HepG2 (cell line): ENCODE measurements at places on chromosomes 11 and 22.

GRCh38 chr11:19789835-19790710 lies 77.4 kb downstream of the NAV2 start:
- no peak for DNase-seq

DNA sequence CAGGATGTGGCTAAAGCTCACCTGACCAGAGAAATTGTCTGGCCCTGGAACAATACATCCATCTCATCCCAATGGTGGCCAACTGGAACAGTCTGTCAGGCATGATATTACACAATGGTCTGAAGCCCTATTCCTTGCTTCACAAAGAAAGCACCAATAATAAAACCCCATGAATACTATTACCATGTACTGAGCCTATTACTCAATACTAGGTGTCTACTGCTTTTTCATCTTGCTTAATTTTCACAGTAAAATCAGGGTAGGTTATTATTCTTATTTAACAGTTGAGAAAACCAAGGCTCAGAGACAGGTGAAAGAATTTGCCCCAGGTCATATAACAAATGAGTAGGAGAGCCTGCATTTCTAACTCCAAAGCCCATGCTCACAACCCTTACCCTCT lies 68.9 kb upstream of the CAPRIN1 start:
- DNase-seq: no peak

DNA sequence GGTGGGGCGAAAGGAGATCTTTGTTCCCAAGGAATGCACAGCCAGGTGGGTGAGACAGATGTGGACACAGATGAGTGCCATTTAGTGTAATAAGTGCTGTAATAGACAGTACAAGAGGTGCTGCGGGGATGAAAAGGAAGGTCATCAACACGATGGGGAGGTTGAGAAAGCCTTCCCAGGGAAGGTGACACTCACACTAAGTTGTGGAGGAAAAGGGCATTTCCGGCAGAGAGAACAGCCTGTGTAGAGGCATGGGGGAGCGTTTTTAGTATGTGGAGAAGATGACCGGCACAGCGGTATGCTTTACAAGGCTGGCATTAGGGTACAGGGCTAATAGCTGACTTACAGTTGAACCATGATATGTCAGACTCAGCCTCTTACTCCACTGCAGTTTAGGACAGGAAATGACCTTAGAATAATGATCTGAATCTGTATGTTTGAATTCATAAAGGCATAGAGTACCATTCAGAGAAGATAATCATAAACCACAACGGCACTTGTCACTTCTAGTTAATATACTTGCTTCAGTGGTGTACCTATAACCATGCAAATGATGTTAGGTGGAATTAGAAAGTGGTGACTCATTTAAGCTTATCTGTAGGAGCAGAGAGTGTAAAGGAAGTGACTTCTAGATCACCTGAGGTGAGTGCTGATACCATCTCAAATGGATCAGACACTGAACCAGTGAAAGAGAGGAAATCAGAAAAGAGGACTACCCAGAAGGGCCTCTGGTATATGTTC lies 60.6 kb downstream of the FAM83F start:
- DNase-seq: no peak

GRCh38 chr11:47607380-47607779 lies 13.2 kb upstream of the C1QTNF4 start:
- no peak for DNase-seq

DNA sequence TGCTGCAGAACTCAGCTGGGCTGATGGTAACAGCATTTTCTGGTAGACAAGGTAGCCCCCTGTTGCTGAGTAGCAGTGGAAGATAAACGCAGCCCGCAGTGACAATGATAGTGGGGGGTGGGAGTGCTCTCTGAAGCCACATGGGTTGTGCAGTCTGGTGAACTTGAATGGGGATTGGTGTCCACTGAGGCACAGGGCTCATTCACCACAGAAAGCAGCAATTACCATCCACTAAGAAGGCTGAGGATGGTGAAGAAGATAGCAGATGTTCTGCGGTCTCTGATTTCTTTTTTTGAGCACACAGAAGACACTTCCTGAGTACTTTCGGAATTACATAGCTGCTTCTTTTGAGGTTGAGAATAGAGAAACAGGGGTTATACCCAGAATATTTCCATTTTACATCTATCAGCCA lies 150.3 kb downstream of the LRRC4C start:
- DNase-seq: no peak

- no peak for DNase-seq
These were observed 3.8 kb downstream of the RPS25 start for GRCh38 chr11:119014209-119014924.

- no peak for DNase-seq
These were observed 43.2 kb upstream of the CLDN5 start for GRCh38 chr22:19567157-19568009.

GRCh38 chr11:102266099-102266498 lies 51.2 kb upstream of the BIRC3 start:
- no peak for DNase-seq

- DNase-seq: no peak
These were observed 7.8 kb upstream of the RPS6KA4 start for GRCh38 chr11:64351136-64351631.

DNA sequence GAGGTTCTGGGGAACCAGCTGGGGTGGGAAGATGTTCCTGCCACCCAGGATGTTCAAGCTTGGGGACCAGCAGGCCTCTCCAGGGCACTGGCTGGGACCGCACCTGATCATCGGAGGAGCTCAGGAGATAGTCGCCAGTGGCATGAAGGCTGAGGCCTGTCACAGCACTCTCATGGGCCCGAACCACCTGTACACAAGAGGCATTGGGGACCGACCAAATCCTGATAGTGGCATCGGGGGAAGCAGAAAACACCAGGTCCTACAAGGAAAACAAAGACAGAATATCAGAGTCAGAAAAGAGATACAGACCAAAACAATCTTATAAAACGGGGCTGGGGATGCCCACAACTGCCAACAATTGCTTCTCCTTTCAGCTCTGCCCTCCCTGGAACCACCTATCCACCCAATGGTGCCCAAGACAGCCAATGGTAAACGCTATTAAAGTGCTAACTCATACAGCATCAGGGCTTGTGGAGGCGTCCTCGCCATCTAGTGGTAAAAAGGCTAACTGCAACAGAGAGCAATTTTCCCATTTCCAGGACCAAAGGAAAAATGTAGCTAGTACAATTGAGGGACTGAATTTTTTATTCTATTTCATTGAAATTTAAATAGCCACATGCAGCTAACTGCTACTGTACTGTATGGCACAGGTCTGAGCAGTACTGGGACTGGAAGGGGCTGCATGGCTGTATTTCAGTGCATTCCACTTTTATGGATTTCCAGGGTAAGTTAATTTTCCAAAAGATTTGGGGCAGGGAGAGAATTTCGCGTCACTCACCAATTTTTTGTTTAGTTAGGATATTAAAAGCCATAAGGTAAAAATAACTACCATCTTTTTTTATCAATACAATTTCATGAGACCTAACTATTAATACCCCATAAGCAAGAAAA lies 7.1 kb downstream of the PRPF19 start:
- DNase-seq: peak; percentile 56

- no peak for DNase-seq
These were observed 12.2 kb downstream of the MRGPRD start for GRCh38 chr11:68968306-68969250.

DNA sequence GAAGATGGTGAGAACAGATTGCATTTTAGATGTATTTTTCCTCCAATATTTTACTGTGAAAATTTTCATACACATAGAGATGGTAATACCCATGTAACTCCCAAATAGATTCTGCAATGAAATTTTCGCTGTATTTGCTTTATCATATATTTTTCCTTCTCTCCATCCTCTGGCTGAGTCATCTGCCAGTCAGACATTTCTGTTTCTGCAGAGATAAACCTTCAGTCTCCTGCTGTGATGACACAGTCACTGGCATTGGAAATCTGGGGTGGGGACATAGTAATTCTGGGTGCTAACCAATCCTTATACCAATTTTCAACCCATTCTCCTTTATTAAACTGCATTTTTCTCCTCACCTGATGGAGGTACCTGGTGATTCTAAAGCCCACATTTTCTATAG lies 33.7 kb downstream of the SVIP start:
- no peak for DNase-seq

GRCh38 chr11:27124514-27125264 lies 84.1 kb downstream of the BBOX1 start:
- peak; percentile 4 for DNase-seq

- DNase-seq: no peak
These were observed 36.0 kb upstream of the MYH9 start for GRCh38 chr22:36423461-36424404.

DNA sequence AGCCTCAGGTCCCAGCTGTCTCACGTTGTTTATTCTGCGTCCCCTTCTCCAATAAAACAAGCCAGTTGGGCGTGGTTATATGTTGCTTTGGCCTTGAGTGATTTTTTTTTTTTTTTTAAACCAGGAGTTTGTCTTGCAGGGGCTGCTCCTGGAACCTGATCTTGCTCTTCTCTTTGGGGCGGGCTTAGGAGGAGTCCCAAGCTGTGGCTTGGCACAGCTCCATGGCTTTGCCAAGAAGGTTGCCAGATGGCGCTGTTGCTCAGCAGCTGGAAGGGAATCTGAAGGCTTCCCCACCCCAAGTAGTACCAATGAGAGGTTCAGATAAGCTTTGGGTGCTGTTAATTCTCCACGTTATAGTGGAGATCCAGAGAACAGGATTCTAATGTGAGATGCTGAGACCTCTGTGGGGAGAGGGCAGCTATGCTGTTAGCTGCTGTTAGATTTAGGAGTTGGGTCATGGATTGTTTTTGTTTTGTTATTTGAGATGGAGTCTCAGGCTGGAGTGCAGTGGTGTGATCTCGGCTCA lies 2.0 kb upstream of the FERMT3 start:
- peak; percentile 59 for DNase-seq

DNA sequence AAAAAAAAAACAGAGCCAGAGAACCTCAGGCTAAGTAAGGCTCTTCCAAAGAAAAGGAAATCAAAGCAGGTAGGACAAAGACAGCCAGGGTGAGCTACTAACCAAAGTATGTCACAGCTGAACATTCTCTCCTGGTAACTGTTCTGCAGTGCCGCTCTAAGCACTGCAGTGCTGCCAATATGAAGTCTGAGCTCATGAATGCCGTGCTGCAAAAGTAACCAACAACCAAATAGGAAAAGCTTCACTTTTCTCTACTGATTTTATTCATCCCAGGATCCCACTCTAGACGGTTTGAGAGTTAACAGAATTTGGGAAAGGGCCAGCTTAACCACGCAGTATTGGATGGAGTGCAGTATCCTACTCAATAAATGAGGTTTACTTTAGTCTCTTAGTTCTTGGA lies 3.5 kb downstream of the SIK3 start:
- DNase-seq: no peak

DNA sequence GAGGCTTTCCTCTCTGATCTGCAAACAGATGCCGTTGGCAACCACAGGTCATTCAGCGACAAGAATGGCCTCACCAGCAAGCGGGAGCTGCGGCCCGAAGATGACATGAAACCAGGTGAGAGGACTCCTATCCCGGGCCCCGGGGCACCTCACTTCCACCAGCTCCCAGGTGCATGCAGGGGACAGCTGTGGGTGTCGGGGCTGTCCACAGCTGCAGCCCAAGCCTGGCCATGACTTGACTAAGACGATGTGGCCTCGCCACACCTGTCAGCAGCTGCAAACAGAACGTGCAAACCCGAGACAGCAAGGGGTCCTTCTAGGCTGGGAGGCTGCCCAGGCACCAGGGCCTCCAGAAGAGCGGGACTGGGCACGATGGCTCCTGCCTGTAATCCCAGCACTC lies 3.6 kb downstream of the GAL start:
- DNase-seq: no peak

GRCh38 chr22:48258811-48259210 lies 1496.4 kb downstream of the TBC1D22A start:
- no peak for DNase-seq

DNA sequence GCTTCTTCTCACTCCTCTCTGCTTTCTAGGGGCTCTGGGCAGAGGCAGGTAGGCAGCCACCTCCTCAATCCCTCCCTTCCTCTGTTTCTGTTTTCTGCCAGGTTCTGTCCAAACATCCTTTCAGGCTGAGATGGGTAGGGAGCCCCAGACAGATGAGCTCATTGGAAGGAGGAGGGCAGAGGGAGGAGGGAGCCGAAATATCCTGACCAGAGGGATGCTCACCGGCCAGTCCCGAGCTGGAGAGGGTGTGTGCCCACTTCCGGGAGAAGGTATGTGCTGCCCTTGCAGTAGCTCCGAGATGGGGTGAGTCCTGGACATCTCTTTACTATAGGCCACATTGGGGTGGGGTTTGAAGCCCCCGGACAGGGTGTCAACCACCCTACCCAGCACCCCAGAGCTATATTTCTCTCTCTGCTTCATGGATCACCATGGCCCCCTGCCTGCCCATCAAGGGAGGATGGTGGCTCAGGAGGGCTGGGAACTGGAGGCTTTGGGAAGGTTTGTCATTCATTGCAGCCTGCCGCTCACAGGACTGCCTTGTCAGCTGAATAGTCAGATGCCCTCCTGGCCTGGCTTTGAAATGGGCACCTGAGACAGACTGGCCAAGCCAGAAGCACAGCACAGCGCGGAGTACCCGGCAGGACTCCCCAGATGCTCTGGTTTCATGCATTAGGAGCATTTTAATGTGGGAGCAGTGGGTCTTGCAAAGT lies 4.7 kb upstream of the SCN4B start:
- no peak for DNase-seq

DNA sequence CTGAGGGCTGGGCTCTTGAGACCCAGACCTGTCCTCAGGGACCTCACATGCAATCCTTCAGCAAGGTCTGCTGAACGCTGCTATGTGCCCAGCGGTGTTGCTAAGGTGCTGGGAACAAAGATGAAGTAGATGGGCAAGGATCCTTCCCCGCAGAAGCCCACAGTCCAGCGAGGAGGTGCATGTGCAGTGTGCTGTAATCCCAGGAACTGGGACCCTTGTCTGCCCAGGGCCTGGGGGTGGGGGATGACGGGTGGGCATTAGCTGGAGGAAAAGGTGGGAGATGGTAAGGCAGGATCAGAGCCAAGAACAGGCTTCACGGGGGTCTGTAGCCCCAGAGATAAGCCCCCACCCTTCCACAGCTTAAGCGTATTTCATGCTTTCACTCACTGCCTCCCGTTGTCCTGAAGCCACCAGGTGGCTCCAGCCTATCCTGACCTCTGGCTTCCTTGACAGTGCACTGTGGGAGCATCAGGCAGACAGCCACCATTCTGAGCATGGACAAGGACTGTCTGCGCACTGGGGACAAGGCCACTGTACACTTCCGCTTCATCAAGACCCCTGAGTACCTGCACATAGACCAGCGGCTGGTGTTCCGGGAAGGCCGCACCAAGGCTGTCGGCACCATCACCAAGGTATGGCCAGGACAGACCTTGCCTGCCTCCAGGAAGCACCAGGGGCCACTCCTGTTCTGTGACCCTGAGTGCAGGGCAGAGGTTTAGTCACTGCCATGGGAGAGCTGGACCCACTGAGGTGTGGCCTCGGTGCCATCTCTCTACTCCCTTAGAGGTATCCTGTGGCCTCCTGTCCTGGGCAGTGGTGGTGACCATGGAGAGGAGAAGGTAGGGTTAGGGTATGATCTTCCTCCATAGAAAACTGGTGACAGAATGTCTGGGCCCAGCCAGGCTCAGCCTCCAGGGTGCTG lies 22.0 kb downstream of the GTPBP1 start:
- DNase-seq: no peak
